ENCODE measurements at places on chromosomes 1 and 21.

DNA sequence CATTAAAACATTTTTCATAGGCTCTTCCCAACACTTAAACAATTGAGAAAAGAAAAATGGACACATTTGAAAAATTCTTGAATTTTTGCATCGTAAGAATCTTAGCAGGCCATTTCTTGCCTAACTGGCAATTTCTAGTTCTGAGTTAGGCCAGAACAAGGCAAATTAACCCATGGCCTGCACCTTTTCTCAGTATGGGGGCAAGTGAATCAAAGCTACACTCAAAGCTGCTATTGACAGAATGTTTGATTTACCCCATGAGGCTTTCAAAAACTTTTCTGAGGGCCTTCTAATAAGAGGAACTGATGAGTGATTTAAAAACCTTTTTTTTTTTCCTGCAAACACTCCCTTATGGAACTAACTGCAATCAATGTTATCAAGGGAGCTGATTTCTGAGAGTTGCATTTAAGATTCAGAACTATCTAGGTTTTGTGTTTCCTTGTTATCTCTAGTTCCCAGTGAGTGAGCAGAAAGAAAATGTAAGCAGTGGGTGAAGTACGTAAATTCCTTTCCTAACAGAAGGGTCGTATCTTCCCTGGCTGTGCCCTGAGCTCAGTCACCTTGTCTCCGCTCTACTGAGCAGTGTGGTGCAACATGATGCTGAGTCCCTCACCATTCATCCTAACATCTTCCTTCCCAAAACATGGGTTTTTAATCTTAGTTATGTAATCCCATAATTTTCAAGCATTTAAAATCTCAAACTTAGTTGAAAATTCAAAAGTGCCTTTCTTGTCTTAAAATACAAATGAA is 353.7 kb downstream of the DPYD start:
- no peak for DNase-seq

DNA sequence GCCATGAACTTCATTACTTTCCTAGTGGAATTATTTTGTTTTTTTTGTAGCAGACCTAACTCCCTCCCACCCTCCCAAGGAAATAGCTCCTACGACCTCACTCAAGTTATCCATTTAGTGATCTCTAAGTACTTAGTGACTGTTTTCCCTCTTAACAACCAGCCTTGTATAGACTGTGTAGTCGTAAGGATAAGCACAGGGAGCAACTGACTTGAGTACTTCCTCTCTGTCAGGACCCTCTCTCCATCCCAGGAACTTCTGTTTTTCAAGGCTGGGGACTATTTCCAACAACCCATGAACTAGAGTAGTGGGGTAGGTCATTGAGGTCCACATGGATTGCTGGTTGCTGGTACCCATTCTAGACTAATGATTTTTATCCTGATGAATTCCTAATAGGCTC is 1.9 kb downstream of the AGO1 start:
- DNase-seq = no peak

DNA sequence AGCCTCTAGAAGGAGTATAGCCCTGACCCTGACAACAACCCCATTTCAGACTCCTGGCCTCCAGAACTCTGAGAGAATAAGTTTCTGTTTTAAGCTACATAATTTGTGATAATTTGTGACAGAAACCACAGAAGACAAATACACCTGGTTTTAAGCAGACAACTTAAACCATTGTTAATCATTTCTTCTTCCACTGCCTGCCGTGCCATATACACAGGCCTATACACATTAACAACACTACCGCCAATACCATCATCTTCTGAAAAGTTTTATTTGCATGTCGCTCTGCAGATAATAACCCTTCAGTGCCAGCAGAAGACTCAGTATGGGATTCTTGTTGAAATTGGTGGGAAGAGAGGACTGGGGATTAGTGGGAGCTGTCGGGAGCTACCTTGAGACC is 39.9 kb upstream of the KRTAP19-8 start:
- no peak for DNase-seq

GRCh38 chr21:44760376-44760775 is 41.2 kb downstream of the UBE2G2 start:
- DNase-seq = no peak

GRCh38 chr1:111778541-111779051 is 22.9 kb downstream of the DDX20 start:
- DNase-seq = no peak

GRCh38 chr1:57799490-57800115 is 375.7 kb upstream of the DAB1 start:
- DNase-seq = no peak

GRCh38 chr1:180233191-180234011 is 3.3 kb downstream of the LHX4 start:
- DNase-seq = no peak

GRCh38 chr1:30930631-30931173 is 22.1 kb upstream of the SDC3 start:
- no peak for DNase-seq

GRCh38 chr1:153390938-153391710 is at the start of gene S100A8:
TSS of gene S100A8 (minus strand) at chr1:153391073. CDS start at chr1:153390535, 538 bp downstream.
- DNase-seq = no peak

DNA sequence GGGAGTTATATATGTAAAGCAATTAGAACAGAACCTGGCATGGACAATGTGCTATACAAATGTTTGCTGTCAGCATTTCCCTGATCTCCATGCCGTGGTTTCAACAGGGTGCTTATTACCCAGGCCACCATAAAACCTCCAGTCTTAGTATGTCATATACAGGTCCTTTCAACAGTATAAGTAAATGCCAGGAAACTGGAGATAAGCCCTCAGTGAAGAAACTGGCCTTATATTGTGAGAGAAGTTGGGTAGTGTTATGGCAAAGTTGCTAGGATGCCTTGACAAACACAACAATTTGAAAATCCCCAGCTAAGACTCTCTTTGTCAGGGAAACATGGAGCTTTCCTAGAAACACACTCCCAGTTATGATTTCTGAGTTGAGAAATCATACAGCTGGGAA is 850.2 kb upstream of the ADAMTS5 start:
- DNase-seq = no peak

DNA sequence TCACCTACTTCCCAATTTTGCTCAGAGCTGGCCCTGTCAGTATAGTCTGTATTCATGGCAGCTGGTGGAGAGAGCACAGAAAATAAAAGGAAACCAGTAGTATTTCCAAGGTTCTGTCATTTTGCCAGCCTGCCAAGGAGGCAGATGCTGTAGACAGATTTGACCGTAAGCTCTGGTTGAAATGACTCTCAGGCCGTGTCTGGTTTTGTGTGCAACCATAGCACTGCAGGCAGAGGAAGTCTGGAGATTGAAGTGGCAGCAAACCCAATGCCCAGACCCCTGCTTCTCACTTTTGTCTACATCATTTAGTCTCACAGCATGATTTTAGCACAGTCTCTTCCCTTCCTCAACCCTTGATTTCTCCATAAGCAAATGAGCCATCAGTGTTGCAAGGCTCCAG is 291.7 kb downstream of the PAPPA2 start:
- DNase-seq = no peak

DNA sequence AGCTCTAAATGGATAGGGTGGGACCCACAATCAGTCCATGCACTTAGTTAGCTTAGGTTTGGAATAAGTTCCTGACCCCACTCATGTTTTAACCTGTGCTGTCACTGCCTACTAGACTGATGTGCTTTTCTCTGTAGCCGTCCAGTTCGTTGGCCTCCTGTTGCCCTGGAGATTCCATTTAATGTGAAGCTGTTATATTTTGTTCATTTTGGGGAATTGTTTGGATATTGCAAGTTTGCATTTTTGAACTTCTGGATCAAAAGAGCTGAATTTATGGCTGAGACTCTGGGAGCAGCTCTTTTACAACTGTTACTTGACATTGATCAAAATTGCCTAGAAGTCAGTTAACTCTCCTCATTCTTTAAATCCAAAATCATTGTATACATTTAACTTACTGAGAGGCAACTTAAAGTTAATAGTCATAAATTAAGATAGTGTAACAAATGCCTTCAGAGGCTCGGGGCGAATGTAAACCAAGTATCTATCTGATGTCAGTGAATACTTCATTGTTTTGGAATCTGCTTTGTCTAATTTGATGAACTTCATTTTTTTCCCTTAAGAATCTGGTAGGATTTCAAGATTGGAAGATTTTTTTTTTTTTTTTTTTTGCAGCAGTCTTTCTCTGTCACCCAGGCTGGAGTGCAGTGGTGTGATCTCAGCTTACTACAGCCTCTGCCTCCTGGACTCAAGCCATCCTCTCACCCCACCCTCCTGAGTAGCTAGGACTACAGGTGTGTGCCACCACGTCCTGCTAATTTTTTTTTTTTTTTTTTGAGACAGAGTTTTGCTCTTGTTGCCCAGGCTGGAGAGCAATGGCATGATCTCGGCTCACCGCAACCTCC is 38.1 kb downstream of the MIGA1 start:
- no peak for DNase-seq

- peak; percentile 48 for DNase-seq
Observed at GRCh38 chr1:179809506-179810366, 66.6 kb downstream of the FAM163A start.

DNA sequence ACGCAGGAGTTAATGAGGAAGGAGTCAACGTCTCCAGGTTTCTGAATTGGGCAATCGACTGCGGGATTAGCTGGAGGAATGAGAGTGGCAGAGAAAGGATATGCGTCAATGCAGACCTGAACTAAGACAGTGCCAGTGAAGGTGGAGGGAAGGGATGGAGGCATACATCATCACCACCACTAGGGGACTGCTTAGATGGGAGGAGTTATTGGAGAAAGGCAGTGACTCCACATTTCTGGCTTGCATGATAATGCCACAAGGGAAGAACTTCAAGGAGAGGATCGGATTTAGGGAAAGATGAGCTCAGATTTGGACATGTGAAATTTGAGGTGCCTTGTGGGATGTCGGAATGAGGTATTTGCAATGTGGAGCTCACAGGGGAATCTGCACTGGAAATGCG is 17.5 kb downstream of the VASH2 start:
- no peak for DNase-seq

GRCh38 chr1:87872189-87872588 is 543.5 kb downstream of the LMO4 start:
- no peak for DNase-seq

- DNase-seq = no peak
Observed at GRCh38 chr1:93143136-93143535, 37.1 kb downstream of the TMED5 start.

- no peak for DNase-seq
Observed at GRCh38 chr1:159961636-159962035, 7.6 kb upstream of the SLAMF9 start.

- no peak for DNase-seq
Observed at GRCh38 chr1:17927952-17928351, 172.8 kb downstream of the ACTL8 start.

- DNase-seq = no peak
Observed at GRCh38 chr1:75129660-75129982, 4.6 kb upstream of the LHX8 start.

DNA sequence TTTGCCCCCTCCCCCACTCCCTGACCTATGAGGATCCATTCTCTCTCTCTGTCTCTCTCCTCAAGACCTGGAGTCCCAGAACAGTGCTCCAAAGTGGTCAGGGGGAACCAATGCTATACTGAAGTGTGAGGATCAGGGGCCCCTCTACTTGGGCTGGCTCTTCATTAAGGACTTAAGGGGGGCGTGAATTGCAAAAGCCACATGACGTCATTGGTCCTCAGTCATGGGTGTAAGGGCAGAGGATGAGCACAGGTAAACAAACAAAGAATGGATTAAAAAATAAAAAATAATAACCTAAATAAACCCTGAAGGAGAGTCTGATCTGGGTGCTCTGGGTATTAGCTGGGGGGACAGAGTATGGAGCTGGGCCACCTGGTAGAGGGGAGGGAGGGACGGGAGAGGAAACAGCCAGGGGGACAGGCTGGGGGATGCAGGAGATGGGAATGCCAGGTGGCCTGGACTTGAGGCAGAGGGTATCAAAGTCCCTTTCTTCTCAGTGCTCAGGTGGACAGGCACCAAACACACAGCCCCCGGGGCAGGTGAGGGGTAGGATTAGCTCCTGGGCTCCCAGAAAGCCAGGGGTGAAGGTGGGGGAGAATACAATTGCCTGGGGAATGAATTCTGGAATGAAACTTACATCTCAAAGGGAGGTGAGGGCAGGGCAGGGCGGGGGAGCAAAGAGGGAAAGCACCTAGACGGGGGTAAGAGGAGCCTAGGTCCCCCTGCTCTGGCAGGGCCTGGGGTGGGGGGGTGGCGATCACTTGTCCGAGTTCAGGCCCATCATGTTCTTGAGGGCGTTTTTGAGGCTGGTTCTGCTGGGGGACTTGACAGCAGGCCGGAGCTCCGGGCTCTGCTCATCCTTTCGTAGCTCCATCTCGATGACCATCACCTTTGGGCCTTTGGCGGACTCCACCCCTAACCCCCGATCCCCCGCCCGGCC is 4.6 kb downstream of the MPZ start:
- no peak for DNase-seq

DNA sequence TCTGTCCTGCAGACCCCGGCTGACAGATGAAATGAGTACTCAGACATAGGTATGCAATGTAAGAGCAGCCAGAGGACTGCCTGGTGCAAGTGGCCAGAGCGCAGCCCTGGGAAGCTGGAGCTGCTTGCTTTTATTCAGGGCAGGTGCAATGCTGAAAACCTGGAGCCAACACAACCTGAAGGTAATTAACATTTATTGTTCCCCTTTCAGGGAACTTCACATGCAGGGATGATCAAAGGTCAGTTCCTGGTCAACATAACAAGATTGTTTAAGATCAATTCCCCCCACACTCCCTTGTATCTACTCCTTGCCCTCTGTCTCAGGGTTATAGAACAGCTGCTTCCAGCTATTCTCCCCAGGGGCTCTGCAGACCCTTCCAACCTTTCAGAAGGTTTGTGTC is 48.7 kb upstream of the PRELP start:
- DNase-seq = no peak

GRCh38 chr1:5834477-5835178 is 157.6 kb downstream of the NPHP4 start:
- no peak for DNase-seq

Data from non-pigmented ciliary epithelial cell (primary cell).